ENCODE measurements at places on chromosomes 2 and 18.

DNA sequence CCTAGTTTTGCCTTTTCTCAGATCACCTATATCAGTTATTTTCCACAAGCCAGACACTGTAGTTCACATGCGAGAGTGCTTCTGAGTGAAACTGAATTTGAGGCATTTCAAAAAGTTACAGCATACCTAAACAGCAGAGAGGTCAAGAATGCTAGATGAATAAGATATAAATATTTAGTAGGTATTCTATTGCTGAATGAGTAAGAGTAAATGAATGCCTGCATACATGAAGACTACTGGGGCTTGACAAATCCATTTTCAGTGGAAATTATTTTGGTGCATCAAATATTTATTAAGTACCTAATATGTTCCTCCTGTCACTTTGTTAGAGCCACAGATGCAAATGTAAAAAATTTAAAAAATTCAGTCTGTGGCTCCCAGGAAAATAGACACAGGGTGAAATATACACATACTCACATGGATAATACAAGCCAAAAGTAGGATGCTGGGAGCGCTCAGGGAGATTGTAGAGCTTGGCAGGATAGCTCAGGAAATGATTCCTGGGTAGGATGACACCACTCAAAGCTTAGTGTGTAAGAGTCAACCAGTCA is 27.6 kb upstream of the CDC42EP3 start:
- DNase-seq: no peak

DNA sequence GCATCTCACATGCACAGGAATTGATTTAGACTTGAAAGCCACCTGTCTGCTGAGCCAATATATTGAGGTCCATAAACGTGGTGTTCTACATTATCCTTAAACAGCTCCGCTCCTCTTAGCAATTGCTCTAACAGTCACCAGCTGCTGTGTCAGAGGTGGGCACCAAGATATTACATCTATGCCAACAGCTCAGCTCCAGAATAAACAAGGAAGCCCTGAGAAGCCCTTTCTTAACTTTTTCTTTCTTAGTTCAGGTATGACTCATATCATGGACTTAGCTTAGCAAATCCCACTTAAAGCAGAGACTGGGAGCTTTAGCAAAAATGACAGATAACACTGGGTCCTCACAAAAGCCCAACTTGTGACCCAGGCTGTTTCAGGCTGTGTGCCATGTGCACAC is 436.6 kb downstream of the IRS1 start:
- peak; percentile 35 for DNase-seq

DNA sequence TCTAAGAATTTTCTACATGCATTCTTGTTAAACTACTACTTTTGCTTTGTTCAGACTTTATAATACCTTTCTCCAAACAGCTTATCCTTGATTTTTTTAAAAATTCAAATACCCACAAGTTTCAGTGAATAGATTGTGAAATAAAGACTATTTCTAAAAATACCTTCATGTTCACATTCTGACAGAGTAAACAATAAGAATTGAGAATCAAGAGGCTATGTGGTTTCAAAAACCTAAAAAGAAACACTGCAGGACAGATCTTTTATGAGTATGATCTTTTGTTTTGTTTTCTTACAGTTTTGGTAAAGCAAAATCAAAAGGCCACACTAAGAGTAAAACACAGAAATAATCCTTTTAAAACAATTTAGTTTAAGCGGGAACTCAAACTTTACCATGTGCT is 21.2 kb downstream of the ALS2 start:
- no peak for DNase-seq

DNA sequence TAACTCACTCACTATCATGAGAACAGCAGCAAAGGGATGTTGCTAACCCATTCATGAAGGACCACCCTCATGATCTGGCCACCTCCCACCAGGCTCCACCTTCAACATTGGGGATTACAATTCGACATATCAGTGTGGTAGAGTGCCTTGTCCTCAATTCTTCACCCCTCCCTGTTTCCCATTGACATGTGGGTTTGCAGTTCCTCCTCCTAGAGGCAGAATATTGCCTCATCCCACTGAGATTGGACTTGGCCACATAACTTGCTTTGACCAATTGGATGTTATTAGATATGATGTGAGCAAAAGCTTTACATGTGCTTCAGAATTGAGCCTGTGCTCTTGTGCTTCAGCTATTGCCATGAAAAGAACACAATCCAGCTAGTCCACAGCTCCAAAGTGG is 217.0 kb upstream of the CXCR4 start:
- no peak for DNase-seq

GRCh38 chr2:44616667-44617155 is 255.0 kb downstream of the CAMKMT start:
- no peak for DNase-seq

DNA sequence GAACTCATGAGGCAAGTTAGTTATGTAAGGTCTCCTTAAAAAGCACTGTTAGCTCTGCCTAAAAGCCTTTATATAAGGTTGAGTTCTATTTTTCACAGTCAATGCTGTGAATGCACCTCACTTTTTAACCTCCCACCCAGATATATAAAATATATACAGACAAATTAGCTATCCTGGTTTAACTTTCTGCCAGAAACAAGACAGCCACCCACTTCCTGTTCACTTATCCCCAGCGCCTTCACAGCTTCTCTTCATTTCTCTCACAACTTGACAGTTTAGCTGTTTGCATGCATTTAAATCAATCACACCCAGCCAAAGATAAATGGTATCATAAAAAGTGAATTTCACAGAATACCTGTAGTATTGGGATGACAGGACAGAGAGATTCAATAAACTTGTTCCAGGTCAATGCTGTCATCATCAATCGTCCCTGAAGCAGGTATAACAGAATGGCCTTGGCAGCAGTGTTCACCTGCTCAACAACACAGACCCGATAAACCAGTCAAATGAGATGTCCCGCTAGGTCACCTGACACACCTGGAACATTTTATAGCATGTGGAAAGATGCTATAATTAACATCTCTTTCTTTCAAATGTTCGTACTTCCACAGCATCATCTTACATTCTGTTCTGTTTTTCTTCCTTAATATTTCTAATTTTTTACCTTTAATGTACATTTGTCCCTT is 55.7 kb downstream of the RTTN start:
- DNase-seq: no peak
